ENCODE measurements at places on chromosomes 11 and 22.

- DNase-seq, result no peak
Observed at GRCh38 chr11:44818110-44818509, 91.3 kb downstream of the TSPAN18 start.

DNA sequence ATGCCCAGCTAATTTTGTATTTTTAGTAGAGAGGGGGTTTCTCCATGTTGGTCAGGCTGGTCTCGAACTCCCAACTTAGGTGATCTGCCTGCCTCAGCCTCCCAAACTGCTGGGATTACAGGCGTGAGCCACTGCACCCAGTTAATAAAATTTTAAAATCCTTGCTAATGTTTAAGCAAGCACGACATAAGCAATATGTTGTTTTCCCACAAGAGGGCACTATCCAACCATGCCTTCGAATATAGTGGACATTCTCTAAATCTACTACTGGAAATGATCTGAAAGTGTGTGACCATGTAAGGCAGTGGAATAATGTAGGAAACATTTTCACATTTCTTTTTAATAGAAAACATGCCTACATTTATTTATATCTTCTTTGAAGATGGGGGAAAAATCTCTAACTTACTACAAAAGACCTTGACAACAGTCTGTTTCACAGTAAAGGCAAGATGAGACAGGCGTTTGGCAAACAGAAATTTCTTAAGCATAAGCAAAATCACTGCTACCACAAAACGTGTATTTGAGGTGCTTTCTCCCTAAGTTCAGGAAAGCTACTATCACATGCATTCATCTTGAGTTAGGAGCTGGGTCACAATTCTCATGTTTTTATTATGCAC, 38.2 kb downstream of the PITPNB start:
- peak; percentile 95 for DNase-seq

- DNase-seq, result no peak
Observed at GRCh38 chr11:86115542-86116385, 46.9 kb upstream of the PICALM start.

GRCh38 chr22:25366408-25366807, 147.0 kb downstream of the CRYBB2 start:
- no peak for DNase-seq

GRCh38 chr11:116910378-116910777, 73.0 kb upstream of the APOA1 start:
- DNase-seq, result no peak

GRCh38 chr11:118820412-118821357, 29.7 kb upstream of the DDX6 start:
- DNase-seq, result peak; percentile 10

- no peak for DNase-seq
Observed at GRCh38 chr11:112614605-112615004, 346.6 kb upstream of the NCAM1 start.

- peak; percentile 94 for DNase-seq
Observed at GRCh38 chr22:26360169-26360885, 68.7 kb upstream of the ASPHD2 start.

DNA sequence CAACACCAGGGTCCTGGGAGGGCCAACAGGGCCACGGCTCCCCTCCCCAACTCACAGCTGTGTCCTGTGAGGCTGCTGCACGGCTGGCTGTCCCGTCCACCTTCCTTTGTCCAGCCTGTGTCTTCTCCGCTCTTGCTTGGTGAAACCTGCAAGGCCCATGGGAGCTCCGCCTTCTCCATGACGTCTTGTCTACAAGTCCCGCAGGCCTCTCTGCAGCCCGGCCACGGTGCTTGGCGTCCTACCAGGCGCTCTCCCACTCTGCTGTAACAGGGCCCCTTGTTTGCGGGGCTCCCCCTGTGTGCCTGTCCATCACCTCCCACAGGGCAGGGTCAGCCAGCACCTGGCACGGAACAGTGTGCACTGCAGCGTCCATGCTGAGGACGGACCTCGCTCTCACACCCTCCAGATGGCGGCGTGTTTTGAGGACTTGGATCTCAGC, 866.8 kb downstream of the TBC1D22A start:
- peak; percentile 44 for DNase-seq

- DNase-seq, result no peak
Observed at GRCh38 chr22:23220485-23221350, 40.4 kb downstream of the BCR start.

DNA sequence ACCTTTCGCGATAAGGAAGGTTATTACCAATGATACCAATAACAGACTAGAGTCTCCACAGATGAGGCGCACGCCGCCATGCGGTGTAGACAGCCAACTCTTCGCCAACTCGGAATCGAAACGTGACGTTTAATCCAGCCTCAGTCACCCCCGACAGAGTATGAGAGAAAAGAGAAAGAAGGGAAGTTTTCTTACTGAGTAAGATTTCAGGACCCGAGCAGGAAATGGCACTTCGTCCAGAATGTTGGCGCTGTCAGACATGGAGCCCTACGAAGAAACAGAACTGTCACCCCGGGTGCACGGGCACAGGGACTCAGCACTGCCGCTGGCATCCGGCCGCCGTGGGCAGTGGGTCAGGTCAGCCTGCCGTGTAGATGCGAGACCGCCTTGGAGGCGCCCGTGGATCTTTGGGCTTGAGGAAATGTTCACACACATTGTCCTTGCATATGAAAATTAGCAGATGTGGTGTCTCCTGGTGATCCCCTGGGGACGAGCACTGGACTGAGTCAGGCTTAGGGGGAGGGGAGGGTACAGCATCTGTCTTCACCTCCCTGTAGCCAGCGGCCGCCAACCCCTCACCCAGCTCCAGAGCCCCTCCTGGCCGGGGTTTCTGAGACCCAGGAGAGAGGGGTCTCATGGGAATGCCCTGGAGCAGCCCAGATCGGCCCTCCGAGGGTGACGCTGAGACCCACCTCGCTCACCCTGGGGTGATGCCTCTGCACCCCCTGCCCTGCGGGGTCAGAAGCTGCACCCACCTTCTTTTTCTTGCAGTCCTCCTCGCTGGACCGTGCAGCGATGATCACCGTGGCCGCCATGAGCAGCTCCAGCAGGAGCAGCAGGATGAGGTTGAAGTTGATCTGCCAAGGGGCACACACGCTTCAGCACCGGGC, 8.3 kb downstream of the MLC1 start:
- DNase-seq, result no peak

GRCh38 chr11:9332655-9333054, 18.3 kb upstream of the TMEM41B start:
- DNase-seq, result no peak

DNA sequence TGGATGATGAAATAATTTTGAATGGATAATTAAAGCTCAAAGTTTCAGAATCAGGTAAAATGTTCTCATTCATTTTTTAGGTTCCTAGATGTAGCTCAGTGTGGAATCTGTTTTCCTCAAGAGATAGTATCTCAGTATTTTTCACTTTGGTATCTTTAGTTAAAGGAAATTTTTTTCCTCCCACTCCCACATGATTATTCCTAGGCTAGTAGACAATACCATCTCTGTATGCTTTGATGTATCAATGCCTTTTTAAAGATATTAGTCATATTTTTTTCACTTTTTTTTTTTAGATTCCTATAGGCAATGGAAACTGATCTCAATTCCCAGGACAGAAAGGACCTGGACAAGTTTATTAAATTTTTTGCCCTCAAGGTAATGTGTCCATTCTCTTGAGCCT, 26.6 kb downstream of the ATG13 start:
- no peak for DNase-seq

GRCh38 chr22:41833369-41834004, 582 bp downstream of the SREBF2 start:
- DNase-seq, result peak; percentile 79

Measured in eye (tissue), 1 donor.